ENCODE measurements at places on chromosomes 6 and 20.

GRCh38 chr6:121335087-121336008 is 1.1 kb upstream of the TBC1D32 start:
- DNase-seq, result no peak

DNA sequence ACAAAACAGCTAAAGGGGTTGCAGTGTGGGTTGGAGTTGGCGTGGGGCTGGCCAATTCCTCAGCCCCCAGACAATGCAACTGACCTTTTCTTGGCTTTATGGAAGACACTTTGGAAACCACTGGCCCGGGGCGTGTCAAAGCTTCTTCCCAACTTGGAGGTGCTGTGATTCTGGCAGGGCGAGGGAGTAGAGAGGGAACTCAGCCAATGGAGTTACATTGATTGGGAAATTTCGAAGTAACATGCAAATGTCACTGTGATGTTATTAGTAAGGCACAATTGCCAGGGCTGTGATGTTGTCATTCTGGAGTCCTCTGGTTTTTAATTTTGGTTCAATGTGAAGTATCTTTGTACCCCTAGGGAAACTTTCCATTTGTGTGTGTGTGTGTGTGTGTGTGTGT is 41.5 kb upstream of the EPB41L1 start:
- no peak for DNase-seq

- no peak for DNase-seq
Measured at GRCh38 chr6:34557228-34557627, 1.1 kb upstream of the SPDEF start.

DNA sequence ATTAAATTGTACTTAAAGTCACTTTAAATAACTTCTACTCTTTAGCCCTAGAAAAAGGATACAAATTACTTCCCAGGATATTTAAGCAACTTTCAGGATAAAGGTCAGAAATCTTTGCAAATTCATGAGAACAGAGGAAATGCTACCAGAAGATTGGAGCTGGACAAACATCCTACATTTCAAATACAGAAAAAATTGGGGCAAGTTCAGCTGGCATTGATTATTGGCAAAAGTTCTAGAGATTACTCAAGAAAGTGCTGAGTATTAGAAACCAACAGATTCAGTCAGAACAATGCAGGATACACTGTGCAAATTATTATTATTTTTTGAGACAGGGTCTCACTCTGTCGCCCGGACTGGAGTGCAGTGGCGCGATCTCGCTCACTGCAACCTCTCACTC is 6.0 kb downstream of the SLC22A23 start:
- no peak for DNase-seq

- DNase-seq, result no peak
Measured at GRCh38 chr6:82095091-82095490, 152.5 kb downstream of the IBTK start.

- DNase-seq, result no peak
Measured at GRCh38 chr6:27477318-27478013, 4.6 kb upstream of the ZNF184 start.

GRCh38 chr6:27810768-27811450 is 101.3 kb downstream of the OR2B2 start:
- DNase-seq, result no peak

DNA sequence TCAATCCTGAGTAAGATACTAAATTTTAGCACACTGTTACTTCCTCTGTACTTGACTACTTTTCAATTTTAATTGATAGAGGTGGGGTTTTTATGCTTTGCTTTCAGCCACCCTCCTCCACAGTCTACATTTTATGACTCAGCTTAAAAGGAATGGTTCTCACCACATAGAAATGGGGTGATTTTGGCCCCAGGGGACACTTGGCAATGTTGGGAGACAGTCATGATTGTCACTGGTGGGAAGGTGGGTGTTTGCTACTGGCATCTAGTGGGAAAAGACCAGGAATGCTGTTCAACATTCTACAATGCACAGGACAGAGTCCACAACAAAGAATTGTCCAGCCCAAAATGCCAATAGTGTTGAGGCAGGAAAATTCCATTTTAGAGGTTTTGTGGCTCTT is 71.3 kb downstream of the PCSK2 start:
- no peak for DNase-seq

DNA sequence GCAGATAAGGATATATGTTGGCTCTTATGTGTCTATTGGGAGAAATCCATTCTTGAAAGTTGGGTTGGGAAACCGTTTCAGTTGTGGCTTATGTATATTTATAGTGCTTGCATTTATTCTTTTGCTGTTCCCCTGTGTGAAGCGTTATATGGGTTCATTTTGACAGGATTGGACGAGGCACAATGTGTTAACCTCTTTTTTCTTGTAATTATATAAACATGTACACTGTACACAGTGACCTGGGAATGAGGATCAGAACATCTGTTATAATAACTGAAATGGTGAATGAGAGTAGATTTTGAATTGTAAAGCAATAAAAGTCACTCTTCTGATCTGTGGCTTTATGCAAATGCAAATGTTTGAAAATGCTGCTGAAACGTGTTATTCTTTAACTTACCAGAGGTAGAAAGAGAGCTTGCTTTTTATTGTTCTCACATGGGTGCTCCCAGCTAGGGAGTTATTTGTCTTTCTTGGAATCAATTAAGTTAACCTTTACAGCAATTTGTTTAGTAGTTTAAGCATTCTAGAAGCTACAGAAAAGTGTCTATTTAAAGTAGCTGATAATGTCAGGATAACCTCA is 213.7 kb downstream of the GRIK2 start:
- DNase-seq, result peak; percentile 15

DNA sequence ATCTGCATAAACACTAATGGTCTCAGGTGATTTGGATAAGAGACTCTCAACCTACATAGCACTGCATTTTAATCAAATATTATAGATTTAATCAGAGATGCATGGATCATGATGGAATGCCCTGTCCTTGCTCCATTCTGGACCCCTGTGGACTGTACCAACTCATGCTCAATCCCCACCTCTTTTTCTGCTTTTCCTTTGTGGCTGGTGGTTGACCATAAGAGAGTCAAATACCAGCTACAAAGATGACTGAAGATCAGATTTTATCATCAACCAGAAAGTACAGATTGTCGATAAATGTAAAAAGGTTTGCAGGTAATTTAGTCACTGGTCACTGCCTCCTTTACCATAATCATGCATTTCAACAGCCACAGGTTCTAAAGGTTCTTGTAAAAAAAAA is 116.2 kb downstream of the ME1 start:
- DNase-seq, result no peak

- DNase-seq, result no peak
Measured at GRCh38 chr20:25058847-25059810, 1.2 kb upstream of the ACSS1 start.

DNA sequence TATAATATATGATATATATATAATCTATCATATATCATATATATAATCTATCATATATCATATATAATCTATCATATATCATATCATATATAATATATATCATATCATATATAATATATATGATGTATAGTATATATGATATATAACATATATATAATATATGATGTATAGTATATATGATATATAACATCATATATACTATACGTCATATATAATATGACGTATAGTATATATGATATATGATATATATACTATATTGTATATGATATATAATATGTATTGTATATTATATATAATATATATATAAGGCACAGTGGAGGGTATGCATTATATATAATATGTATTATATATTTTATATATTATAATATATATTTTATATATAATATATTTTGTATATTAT is 36.7 kb downstream of the PTPRA start:
- no peak for DNase-seq

- DNase-seq, result no peak
Measured at GRCh38 chr6:109242925-109243324, 139.3 kb downstream of the CD164 start.

All from right kidney (tissue), 9 donors.